HL-60 (cell line): ENCODE measurements at places on chromosomes 13 and 19.

DNA sequence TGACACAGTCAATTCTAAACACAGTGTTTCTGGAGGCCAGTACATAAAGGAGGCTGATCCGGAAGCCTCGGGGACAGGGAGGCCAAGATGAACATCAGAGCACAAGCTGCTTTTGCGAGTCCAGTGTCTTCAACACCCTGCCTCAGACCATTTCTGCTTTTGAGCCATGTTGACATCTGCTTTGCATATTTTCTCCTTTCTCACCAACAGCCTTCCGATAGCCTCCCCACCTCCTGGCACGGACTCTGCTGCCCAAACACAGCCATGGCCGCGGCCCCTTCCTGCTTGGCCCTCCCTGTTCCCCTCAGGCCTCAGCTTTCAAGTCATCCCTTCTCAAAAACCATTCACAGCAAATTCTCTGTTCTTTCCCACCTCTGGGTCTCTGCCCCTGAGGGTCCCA is 3.6 kb downstream of the LRRC25 start:
- DNase-seq: peak; percentile 70

GRCh38 chr13:23963184-23963931 is 66.1 kb upstream of the C1QTNF9B start:
- DNase-seq: no peak

DNA sequence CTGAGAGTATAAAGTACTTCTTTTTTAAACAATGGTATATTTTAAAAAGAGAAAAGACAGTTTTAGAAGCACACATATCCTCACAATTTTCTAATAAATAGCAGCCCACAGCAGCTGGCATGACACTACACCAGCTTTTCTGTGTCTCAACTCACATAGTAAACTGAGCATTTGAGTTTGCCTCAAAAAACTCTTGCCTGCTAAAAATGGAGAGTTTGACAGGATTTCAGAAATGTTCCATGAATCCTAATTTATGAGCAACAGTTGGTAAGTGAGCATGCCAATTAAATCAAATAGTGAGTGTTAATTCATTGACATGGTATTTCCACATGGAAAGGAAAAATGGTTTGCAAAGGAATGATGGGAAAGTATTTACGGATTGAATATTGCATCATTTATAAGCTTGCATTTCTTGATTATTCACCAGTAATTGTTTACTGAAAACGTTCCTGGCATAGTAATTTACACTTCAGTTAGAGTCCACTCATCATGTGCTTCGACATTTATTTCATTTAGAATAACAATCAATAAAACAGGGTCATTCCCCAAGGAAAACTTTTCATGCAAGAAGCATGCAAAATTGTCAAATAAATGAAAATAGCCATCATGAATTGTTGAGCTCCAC is 323.0 kb downstream of the EFNB2 start:
- DNase-seq: no peak

DNA sequence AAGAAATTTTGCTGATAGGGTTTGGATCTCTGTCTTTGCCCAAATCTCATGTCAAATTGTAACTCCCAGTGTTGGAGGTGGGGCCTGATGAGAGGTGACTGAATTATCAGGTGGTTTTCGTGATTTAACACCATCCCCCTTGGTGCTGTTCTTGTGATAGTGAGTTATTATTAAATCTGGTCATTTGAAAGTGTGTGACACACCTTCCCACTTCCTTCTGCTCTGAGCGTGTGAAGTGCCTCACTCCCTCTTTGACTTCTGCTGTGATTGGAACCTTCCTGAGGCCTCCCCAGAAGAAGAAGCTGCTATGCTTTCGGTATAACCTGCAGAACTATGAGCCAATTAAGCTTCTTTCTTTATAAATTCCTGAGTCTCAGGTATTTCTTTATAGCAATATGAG is 632.0 kb downstream of the SLITRK5 start:
- no peak for DNase-seq

GRCh38 chr19:7870571-7871436 is 3.4 kb downstream of the PRR36 start:
- peak; percentile 91 for DNase-seq

DNA sequence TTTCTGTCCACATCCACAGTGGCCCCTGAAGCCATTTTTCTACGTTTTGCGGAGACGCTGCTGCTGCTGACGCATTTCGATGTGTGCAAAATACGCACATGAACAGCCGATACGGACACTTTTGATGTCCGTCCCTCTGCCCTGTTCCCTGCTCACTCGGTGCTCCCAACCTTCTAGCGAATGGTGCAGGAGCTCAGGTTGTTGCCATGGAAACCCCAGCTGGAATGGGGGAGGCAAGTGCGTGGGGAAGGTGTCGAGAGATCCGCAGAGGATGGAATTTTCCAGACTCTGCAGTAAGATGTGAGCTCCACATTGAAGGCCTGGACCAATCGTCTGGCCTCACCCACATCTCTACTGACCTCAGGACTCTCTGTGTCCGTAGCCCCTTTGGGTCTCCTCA is 109.2 kb upstream of the USP29 start:
- DNase-seq: no peak

- no peak for DNase-seq
These were observed 49.4 kb downstream of the FAM124A start for GRCh38 chr13:51271528-51272085.

- peak; percentile 55 for DNase-seq
These were observed 547 bp downstream of the ABCC4 start for GRCh38 chr13:95300625-95301182.

DNA sequence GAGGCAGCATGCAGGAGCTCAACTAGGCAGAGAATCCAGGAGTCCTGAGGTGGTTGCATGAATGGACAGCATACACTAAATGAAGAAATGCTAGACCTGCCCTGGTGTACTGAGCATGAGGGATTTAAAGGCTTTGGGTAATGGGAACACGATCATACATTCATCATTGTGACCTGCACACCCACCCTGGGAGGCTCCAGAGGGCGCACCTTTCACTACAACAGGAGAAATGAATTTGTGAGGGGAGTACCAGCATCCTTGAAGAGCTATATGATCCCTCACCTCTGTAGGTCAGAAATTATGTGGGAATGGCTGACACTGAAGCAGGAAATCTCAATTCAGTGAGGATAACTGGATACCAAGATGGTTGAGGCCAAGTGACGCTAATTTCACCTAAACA is 8.9 kb downstream of the KLK2 start:
- no peak for DNase-seq

DNA sequence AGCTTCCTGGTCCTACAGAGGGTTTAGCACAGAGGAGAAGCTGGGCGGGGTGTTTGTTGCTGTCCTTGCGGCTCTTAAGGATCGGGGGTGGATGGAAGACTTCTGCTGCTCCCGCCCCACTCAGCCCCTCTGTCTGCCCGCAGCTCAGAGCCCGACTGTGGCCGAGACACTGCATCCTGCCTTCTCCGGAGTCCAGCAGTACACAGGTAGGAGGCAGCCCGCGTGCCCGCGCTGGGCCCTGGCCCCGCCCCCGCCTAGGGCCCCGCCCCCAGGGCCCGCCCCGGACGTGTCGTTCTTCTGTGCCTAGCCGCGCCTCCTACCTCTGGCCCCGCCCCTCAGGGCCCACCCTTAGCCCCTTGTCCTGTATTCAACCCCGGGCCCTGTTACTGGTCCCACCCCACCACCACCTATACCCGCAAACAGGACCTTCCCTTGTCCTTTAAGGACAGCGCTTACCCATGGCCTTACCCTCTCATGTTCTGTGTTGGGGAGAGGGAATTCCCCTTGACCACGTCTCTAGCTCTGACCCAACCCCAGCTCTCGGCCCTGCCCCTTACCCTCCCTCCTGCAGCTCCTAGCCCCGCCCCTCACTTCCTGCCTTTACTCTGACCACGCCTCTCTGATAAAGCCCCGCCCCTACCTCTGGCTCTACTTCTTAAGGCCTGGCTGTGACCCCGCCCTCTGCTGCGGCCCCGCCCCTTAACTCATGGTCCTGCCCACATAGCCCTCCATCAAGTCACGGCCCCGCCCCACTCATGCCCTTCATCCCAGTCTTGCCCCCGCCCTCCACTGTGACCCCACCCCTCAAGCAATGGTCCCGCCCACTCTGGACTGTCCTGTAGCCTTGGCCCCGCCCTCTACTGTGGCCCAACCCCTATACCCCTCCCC is 60.5 kb downstream of the CELF5 start:
- DNase-seq: peak; percentile 55

- no peak for DNase-seq
These were observed 36.8 kb upstream of the ZNF536 start for GRCh38 chr19:30335306-30335886.

- peak; percentile 48 for DNase-seq
These were observed 7.7 kb upstream of the CDADC1 start for GRCh38 chr13:49240017-49240416.

DNA sequence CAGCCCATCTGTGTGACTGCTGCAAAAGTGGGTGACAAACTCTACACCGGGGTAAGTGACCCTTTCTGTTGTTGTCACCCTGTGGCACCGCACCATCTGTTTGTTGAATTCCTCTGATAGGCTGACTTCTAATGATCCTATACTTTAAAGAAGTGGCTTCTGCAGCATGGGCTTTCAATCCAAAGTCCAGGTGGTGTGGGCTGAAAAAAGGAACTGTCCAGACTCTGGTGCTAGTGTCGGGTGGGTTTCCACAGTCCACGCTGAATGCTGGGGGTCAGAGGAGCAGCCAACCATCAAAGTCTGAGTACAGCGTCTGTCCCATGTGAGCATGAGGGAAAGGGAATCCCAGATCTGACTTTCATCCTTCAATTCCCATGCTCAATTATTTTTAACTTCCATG is 31.6 kb upstream of the SPATA13 start:
- no peak for DNase-seq

- peak; percentile 72 for DNase-seq
These were observed 187.1 kb downstream of the TDRD3 start for GRCh38 chr13:60583911-60584753.

DNA sequence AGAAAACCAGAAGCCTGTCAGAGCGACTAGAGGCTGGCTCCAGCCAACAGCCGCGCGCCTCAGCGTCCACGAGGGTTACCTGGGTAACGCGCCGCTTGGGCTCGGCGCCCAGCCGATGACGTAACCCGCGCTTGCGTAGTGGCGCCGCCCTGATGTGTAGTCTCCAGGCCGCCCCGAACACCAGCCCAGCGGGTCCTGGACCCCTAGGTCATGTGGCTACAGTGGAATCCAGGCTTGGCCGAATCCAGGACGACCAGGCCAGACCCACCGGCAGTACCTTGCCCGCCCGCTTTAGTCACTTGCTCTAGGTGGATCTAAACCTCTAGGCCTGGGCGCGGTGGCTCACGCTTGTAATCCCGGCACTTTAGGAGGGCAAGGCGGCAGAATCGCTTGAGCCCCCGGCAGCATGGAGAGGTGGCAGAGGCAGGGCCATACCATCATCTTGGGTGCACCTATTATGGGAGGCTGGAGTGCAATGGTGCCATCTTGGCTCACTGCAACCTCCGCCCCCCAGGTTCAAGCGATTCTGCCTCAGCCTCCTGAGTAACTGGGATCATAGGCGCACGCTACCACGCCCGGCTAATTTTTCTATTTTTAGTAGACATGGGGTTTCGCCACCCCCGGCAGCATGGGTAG is 7.2 kb upstream of the ZNF606 start:
- DNase-seq: peak; percentile 91

- DNase-seq: no peak
These were observed 55.6 kb downstream of the RCBTB2 start for GRCh38 chr13:48477191-48477855.

DNA sequence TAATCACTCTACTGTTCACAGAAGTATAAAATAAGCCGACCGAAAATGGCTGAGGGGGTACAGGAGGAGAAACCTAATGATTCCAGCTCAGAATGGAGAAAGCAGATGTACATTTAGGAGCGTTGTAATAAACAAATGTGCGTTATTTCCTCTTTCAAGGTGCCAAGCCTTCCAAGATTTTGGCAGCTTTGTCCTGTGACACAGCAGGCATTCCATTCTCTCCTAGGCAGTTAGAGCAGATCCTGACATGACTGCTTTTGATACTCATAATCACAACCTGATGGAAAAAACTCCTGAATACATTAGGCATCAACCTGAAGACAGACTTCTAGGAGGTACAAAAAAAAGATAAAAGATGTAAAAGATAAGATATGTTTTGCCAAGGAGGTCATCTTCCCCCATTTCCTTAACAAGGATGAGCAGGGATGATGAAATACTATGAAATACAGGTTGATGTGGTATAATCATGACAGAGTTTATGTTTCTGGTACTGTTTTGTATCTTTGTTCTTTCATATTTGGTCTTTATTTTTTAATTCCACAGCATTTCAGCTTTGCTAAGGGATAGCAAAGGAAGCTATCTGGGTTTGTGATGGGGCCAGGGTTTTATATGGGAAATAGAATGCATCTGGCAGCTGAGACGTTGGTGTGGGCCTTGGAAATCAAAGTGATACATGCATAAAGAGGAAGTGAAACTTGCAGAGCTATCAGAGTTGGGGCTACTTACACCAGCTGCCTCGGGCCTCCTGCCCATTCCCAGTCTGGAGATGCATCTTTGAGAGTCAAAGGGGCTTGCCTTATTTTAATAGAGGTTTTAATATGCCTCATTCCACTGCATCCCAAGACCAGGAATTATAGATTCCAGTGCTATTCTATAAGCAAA is 222.5 kb downstream of the OXGR1 start:
- DNase-seq: no peak

- DNase-seq: no peak
These were observed 2.4 kb upstream of the POU2F2 start for GRCh38 chr19:42134535-42135070.

DNA sequence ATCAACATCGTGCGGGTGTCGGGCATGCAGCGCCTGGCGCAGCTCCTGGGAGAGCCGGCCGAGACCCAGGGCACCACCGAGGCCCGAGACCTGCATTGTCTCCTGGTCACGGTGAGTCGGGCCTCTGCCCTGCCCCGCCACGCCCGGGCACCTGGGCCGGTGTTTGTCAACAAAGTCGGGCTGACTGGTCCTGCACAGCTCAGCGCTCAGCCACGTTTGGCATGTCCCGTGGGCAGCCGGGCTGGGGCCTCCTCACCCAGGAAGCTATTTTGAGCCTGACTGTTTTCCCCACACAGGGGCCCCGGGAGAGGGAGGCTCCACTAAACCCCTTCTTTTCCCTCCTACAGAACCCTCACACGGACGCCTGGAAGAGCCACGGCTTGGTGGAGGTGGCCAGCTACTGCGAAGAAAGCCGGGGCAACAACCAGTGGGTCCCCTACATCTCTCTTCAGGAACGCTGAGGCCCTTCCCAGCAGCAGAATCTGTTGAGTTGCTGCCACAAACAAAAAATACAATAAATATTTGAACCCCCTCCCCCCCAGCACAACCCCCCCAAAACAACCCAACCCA is 1.3 kb downstream of the GADD45B start:
- no peak for DNase-seq

GRCh38 chr13:41631296-41631965 is 174.1 kb downstream of the RGCC start:
- DNase-seq: no peak

DNA sequence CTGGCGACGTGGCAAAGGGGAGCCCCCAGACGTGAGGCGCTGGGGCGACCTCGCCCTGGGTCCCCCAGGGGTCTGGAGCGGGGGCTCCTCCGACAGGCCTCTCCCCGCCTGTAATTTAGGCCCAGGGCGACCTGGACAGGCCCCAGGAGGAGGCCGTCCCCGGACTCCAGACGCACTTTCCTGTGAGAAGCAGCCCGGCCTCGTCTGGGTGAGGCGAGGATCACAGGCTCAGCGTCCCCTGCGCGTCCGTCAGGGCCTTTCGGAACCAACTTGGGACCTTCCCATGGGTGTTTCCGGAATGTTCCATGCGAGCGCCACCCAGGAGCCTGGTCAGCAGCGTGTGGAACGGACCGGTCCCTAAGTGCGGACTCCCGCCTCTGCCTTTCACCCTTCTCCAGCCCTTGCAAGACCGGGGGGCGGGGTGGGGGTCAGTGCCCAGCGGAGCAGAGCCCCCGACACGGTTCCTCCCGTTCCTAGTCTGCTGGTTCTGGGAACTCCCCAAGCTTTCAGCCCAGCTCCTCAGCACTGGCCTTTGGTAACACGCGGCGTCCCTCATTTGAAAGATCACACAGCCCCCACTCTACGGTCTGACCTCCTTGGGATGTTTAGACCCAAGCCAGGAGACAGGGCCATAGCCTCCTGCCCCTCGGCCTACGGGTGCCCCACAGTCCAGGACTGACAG is 1.1 kb upstream of the GRTP1 start:
- DNase-seq: no peak
